Activated naive CD4-positive, alpha-beta T cell treated with anti-CD3 and anti-CD28 coated beads, Interleukin-2, amount 10 ng/mL, durations not matched to agents 7 days and 5 days (primary cell): ENCODE measurements at places on chromosomes 6 and 20.

GRCh38 chr6:38091613-38092012 is 272.1 kb downstream of the ZFAND3 start:
- H3K36me3 ChIP-seq, result peaks cover 10% of the 10 kb centered on the region
- no peak overlapping the region for H3K27ac ChIP-seq
- DNase-seq, result no peak
- no peak overlapping the region for H3K4me3 ChIP-seq
- no peaks in the 10 kb centered on the region for H3K4me1 ChIP-seq

DNA sequence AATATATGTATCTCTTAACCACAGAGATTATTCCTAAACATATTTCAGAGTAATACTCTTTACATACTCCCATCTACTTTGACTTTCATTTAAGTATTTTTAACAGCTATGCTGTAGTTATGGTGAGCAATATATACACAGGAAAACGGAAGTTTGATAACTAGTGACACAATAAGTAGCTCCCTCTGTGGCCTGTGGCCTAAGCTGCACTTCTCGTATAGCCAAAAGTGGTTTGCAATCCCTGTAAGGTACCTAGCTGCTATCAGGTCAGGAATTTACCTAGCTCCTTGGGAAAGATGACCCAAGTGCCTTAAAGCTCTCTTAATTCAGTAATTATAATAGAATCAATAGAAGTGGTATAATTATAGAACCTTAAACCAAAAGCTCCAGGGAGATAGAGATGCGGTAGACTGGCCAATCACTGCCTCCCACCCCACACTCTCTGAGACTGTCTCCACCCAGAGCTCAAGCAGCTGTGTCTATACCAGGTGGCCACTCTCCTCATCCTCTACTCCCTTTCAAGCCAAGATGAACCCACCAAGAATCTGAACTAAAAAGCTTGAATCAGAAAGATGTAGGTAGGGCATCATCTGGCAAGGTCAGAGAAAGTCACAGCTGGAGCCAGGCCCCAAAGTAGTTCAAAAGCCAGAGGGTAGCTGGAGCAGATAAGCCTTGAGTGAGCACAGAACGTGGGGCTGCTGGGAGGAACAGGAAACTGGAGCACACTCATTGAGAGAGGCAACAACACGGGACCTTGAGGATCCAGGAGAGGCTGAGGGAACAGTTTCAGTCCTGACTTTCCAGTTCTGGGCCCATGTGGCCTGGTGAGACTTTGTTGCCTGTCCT is 84.9 kb upstream of the ASF1A start:
- H3K4me1 ChIP-seq, result peaks cover 46% of the 10 kb centered on the region
- no peak overlapping the region for H3K4me3 ChIP-seq
- DNase-seq, result no peak
- H3K36me3 ChIP-seq, result peaks cover 31% of the 10 kb centered on the region

DNA sequence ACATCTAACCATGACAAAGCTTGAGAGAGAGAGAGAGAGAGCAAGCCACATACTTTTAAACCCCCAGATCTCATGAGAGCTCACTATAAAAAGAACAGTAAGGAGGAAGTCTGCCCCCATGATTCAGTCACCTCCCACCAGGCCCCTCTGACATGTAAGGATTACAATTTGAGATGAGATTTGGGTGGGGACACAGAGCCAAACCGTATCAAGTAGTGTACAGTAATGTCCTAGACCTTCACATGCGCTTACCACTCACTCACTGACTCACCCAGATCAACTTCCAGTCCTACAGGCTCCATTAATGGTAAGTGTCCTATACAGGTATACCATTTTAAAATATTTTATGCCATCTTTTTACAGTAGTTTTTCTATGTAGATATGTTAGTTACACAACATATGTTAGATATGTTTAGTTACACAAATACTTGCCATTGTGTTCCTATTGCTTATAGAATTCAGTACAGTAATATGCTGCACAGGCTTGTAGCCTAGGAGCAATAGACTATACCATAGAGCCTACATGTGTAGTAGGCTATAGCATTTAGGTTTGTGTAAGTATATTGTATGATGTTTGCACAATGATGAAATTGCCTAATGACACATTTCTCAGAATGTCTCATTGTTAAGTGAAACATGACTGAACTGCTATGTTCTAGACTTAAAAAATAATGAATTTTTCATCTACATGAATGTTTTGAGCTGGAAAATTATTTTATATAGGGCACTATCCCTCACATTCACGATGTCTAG is 11.7 kb downstream of the TSPYL1 start:
- peaks cover 4% of the 10 kb centered on the region for H3K4me1 ChIP-seq
- H3K36me3 ChIP-seq, result peaks cover 15% of the 10 kb centered on the region
- no peaks in the 10 kb centered on the region for H3K27me3 ChIP-seq
- no peak overlapping the region for H3K4me3 ChIP-seq
- DNase-seq, result no peak

DNA sequence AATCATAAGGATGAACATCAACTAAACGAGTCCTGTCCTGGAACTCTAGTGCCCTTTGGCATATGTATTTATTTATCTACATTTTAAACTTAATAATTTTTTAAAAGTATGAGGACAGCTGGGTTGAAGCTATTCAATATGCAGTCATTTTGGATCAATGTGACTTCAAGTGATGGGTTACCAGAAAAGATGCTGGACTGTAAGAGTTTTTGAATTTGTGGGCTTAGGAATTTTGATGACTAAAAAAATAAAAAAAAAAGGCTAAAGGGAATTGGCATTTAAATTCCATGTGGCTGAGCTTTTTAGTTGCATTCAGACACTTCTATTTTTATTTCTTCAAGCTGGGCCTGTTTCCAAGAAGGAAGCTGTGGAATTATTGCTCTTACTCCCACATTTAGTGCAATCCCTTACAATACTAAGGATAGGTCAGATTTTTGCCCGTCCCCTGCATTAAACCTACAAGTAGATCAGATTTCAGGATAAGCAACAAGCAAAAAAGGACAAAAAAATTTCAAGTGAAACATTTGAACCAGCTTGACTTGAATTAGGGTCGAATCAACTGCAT is 704.2 kb upstream of the CITED2 start:
- H3K27me3 ChIP-seq, result no peaks in the 10 kb centered on the region
- no peaks in the 10 kb centered on the region for H3K36me3 ChIP-seq

- no peaks in the 10 kb centered on the region for H3K27me3 ChIP-seq
- H3K4me1 ChIP-seq, result no peaks in the 10 kb centered on the region
- DNase-seq, result no peak
- no peak overlapping the region for H3K4me3 ChIP-seq
- H3K36me3 ChIP-seq, result no peaks in the 10 kb centered on the region
Observed at GRCh38 chr20:11929947-11930346, 12.3 kb downstream of the BTBD3 start.

DNA sequence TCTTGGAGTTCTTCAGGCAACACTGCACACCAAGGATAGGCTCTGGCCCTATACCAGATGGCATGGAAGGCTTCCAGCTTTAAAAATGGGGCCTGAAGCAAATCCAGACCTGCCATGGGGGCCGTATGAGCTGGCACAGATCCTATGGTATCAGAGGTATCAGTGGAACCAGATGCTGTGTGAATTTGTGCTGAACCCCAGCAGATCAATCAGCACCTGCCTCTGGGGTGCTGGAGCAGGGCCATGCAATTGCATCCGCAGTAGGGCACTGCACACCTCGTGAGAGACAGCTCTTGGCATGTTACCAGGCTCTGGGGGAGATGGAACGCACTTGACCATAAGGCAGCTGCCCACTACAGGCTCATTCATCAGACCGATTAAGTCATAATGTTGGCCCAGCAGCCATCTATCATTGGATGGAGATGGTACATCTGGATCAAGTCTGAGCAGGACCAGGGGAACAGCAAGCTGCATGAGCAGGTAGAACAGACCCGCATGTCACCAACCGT is 221.5 kb downstream of the MYLK4 start:
- H3K4me3 ChIP-seq, result no peak overlapping the region
- H3K4me1 ChIP-seq, result no peaks in the 10 kb centered on the region
- no peak for DNase-seq
- no peaks in the 10 kb centered on the region for H3K36me3 ChIP-seq
- no peak overlapping the region for H3K27ac ChIP-seq

DNA sequence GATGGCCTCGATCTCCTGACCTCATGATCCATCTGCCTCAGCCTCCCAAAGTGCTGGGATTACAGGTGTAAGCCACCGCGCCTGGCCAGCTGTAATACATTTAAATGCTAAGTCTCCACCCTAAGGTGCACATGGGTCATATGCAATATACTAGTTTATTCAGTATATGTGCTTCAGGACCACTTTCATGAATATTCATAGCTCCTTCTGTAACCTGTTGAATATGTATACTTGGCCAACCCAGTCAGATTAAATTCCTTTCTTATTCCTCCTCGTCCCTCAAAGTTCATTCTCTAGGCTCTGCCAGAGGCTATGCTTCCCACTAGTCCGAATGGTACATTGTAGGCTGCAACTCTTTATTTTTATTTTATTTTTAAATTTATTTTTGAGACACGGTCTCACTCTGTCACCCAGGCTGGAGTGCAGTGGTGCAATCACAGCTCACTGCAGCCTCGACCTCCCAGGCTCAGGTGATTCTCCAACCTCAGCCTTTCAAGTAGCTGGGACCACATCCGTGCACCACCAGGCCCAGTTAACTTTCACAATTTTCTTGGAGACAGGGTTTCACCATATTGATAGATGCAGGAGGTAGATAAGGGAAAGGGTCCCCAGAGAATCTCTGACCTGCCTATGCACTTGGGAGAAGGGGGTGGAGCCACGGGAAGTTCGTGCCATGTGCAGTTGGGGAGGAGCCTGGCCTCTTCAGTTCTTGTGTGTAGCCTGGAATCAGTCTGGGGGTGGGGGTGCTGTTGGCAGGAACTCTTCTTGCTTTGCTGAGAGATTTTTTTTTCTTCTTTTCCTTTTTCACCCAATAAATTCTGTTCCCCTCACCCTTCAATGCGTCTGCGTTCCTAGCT is 41.3 kb upstream of the DDR1 start:
- peak overlapping the region; percentile 38 for H3K27ac ChIP-seq
- H3K27me3 ChIP-seq, result peaks cover 32% of the 10 kb centered on the region
- no peak overlapping the region for H3K4me3 ChIP-seq
- no peaks in the 10 kb centered on the region for H3K36me3 ChIP-seq
- DNase-seq, result peak; percentile 22

DNA sequence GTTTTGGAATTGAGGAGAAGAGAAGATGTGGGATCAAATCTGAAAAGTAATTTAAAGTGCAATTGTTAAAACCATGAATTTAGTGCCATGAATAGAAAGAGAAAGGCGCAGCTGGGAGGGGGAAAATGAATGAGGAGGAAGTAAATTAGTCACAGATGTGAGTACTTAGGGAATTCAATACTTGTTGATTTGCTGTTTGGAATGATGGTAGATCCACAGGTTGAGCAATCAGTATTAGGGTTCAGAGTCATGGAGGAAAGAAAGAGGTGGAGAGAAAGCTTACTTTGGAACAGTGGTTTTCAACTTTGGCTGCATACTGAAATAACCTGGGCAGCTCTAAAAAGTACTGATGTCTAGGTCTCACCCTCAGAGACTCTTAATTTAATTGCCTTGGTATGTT is 229.7 kb upstream of the ASCC3 start:
- no peaks in the 10 kb centered on the region for H3K27me3 ChIP-seq
- no peaks in the 10 kb centered on the region for H3K36me3 ChIP-seq
- H3K27ac ChIP-seq, result no peak overlapping the region
- no peak overlapping the region for H3K4me3 ChIP-seq
- DNase-seq, result no peak
- no peaks in the 10 kb centered on the region for H3K4me1 ChIP-seq

- no peaks in the 10 kb centered on the region for H3K4me1 ChIP-seq
- H3K4me3 ChIP-seq, result no peak overlapping the region
- DNase-seq, result no peak
- no peaks in the 10 kb centered on the region for H3K36me3 ChIP-seq
- H3K27ac ChIP-seq, result no peak overlapping the region
Observed at GRCh38 chr6:96138406-96138805, 122.6 kb downstream of the FUT9 start.

DNA sequence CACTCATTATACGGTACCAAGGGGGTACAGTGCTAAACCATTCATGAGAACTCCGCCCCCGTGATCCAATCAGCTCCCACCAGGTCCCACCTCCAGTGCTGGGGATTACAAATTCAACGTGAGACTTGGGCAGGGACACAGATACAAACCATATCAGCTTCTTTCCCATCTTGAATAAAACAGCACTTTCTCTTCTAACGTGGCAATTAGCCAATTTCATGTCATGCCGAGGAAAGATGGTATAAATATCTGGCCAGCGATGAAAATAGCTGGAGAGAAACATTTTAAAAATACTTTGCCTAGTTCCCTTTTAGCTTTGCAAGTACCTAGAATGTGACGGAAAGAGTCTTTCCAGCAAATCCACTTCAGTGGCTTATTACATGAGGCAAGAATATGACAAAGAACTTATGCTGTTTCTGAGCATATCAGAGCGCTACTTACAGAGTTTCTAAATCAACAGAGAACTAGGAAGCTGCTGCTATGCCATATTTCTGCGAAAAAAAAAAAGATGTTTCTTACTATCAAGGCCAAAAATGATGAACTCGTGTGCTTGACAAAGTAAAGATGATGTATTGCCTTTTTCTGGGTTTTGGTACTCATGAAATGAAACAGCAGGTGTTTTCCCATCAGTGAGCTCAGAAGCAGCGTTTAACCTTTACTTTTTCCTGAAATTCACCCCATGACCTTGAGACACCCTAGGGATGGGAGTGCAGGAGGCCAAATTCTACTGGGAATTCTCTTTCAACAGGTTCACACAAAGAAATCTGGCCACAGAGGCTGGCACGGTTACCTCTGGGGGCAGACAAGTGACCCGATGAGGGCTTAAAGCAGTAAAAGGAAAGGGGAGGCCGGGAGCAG is 37.9 kb downstream of the AGPAT4 start:
- H3K27me3 ChIP-seq, result no peaks in the 10 kb centered on the region
- H3K36me3 ChIP-seq, result peaks cover 5% of the 10 kb centered on the region
- no peak for DNase-seq

- no peak overlapping the region for H3K4me3 ChIP-seq
- no peaks in the 10 kb centered on the region for H3K27me3 ChIP-seq
- H3K4me1 ChIP-seq, result no peaks in the 10 kb centered on the region
- H3K36me3 ChIP-seq, result no peaks in the 10 kb centered on the region
Observed at GRCh38 chr6:51866867-51867266, 220.5 kb downstream of the PKHD1 start.

GRCh38 chr6:143674483-143675381 is 3.0 kb upstream of the PHACTR2 start:
- DNase-seq, result no peak
- H3K4me1 ChIP-seq, result peaks cover 12% of the 10 kb centered on the region
- H3K4me3 ChIP-seq, result no peak overlapping the region
- H3K36me3 ChIP-seq, result no peaks in the 10 kb centered on the region
- peaks cover 29% of the 10 kb centered on the region for H3K27me3 ChIP-seq
- H3K27ac ChIP-seq, result no peak overlapping the region

- no peak overlapping the region for H3K4me3 ChIP-seq
- H3K27ac ChIP-seq, result no peak overlapping the region
Observed at GRCh38 chr6:7684843-7685242, 41.1 kb upstream of the BMP6 start.

DNA sequence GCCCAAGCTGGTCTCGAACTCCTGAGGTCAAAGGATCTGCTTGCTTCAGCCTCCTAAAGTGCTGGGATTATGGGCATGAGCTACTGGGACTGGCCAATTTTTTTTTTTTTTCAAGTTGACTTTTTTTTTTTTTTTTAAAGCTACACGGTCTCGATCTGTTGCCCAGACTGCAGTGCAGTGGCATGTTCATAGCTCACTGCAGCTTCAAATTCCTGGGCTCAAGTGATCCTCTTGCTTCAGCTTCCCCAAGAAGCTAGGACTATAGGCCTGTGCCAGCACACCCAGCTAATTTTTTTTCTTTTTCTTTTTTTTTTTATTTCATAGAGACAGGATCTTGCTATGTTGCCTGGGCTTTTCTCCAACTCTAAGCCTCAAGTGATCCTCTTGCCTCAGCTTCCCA is 59.5 kb downstream of the NCOA3 start:
- H3K36me3 ChIP-seq, result peaks cover 21% of the 10 kb centered on the region
- no peaks in the 10 kb centered on the region for H3K27me3 ChIP-seq
- DNase-seq, result no peak
- peaks cover 34% of the 10 kb centered on the region for H3K4me1 ChIP-seq
- H3K27ac ChIP-seq, result no peak overlapping the region
